ENCODE measurements at places on chromosomes 6 and 20.

GRCh38 chr6:20438462-20439070, 36.9 kb downstream of the E2F3 start:
- H3K36me3 ChIP-seq, result no peaks in the 10 kb centered on the region
- no peak overlapping the region for H3K27ac ChIP-seq
- DNase-seq, result no peak

GRCh38 chr6:140382355-140382754, 1007.9 kb upstream of the CITED2 start:
- DNase-seq, result no peak
- no peak overlapping the region for H3K4me3 ChIP-seq
- H3K27ac ChIP-seq, result no peak overlapping the region
- H3K36me3 ChIP-seq, result no peaks in the 10 kb centered on the region

- no peaks in the 10 kb centered on the region for H3K27me3 ChIP-seq
- DNase-seq, result no peak
These were observed 11.1 kb upstream of the IL17F start for GRCh38 chr6:52255434-52255833.

DNA sequence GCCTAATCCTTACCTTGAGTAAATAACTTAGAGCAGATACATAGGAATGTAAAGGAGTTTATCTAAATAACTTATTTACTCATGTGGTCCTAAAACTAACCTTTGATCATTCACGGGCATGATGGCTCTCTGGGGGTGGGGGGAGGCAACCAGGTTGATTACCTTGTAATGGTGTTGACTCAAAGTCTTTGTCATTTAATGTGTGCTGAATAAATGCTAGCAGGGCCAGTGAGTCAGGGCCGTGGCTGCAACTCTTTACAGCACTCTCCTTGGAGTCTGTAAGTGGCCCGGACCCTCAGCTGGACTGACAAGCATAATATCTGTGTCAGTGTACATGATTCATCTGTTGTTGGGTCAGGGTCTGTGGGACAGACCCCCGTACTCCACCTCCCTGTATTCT, 203.0 kb downstream of the EPM2A start:
- H3K4me1 ChIP-seq, result no peaks in the 10 kb centered on the region
- no peaks in the 10 kb centered on the region for H3K27me3 ChIP-seq
- no peak overlapping the region for H3K4me3 ChIP-seq
- no peak for DNase-seq
- no peaks in the 10 kb centered on the region for H3K36me3 ChIP-seq
- H3K27ac ChIP-seq, result no peak overlapping the region

GRCh38 chr6:46137387-46137786, 7.6 kb downstream of the ENPP4 start:
- H3K27me3 ChIP-seq, result no peaks in the 10 kb centered on the region
- no peak overlapping the region for H3K27ac ChIP-seq
- no peak for DNase-seq
- H3K4me1 ChIP-seq, result no peaks in the 10 kb centered on the region
- no peak overlapping the region for H3K4me3 ChIP-seq

DNA sequence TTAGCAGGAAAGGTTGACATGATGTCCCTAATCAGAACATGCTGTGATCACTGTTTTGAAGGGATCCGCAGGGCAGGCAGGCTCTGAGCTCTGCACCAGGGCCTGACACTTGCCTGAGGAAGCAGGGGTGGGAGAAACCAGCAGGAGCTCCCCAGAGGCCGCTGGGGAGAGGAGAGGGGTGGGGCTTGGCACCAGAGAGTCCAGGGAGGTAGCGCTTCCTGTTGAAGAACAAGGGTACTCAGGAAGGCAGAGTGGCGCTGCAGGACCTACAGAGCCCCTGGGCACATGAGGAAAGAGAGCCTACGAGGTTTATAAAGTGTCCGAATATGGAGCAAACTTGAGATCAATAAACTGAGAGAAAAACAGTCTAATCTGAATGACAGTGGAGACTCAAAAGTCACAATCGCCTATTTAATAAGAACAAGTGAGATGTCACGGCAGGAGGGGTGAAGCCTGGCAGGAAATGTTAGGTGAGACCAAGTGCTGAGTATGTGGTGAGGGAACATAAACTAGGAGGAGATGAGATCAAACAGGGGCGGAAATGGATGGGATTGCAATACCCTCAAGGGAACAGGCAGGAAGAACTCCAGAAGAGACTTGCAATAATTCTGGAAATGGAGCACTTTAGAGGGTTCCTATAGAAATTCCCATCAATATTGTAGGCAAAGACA, 5.8 kb upstream of the TBXT start:
- H3K27ac ChIP-seq, result no peak overlapping the region
- no peaks in the 10 kb centered on the region for H3K36me3 ChIP-seq
- no peak overlapping the region for H3K4me3 ChIP-seq
- H3K4me1 ChIP-seq, result no peaks in the 10 kb centered on the region
- H3K27me3 ChIP-seq, result no peaks in the 10 kb centered on the region

DNA sequence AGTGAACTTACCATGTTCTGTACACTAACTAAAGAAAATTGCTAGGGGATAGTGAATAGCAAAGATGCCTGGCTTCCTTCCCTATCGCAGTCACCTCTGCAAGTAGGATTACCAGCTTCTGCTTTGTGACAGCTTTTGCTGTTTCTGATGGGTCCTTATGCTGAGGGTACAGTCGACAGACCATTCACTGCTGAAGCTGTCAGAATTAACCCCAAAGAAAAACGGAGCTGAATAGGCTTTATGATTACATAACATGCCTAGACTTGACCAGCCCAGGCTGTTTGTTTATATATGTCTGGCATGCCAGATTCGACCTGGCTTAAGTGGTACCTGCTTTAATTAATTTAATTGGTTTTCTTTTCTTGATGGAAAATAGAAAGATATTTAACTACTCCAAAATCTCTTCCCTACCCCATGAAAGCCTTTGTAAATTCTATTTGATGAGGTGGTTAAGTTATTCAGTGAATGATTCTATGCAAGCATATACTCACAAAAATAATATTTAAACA, 21.7 kb upstream of the PRELID3B start:
- no peaks in the 10 kb centered on the region for H3K27me3 ChIP-seq
- no peak overlapping the region for H3K4me3 ChIP-seq
- H3K4me1 ChIP-seq, result no peaks in the 10 kb centered on the region
- no peak overlapping the region for H3K27ac ChIP-seq
- H3K36me3 ChIP-seq, result no peaks in the 10 kb centered on the region
- no peak for DNase-seq

- no peaks in the 10 kb centered on the region for H3K36me3 ChIP-seq
- DNase-seq, result no peak
- no peak overlapping the region for H3K4me3 ChIP-seq
These were observed 141.2 kb upstream of the RAB32 start for GRCh38 chr6:146402476-146402875.

GRCh38 chr6:47202644-47203205, 107.0 kb downstream of the TNFRSF21 start:
- no peaks in the 10 kb centered on the region for H3K27me3 ChIP-seq
- H3K4me3 ChIP-seq, result no peak overlapping the region
- no peaks in the 10 kb centered on the region for H3K36me3 ChIP-seq
- H3K4me1 ChIP-seq, result no peaks in the 10 kb centered on the region

DNA sequence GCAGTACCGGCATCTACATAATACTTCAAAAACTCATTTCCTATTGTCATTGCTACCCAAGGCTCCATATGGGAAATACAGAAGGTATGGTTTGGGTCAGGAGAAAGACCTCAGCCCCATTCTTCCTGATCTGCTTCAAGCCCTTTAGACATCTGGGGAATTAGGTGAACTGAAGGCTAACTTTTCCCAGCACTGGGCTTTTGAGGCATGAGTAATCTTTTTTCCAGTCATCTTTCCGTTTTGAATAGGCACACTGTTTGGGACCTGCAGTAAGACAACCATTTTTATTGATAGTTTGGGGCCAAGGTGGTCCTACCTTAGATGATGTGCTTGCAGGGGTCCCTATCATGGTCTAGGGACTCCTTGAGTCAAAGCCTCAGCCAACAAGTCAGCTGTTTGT, 198.4 kb downstream of the HAO1 start:
- H3K27me3 ChIP-seq, result no peaks in the 10 kb centered on the region
- no peak for DNase-seq
- H3K36me3 ChIP-seq, result no peaks in the 10 kb centered on the region

- H3K4me3 ChIP-seq, result no peak overlapping the region
- H3K27me3 ChIP-seq, result no peaks in the 10 kb centered on the region
- no peaks in the 10 kb centered on the region for H3K36me3 ChIP-seq
- H3K27ac ChIP-seq, result no peak overlapping the region
- H3K4me1 ChIP-seq, result peaks cover 3% of the 10 kb centered on the region
These were observed 12.5 kb downstream of the SESN1 start for GRCh38 chr6:109082188-109082577.

DNA sequence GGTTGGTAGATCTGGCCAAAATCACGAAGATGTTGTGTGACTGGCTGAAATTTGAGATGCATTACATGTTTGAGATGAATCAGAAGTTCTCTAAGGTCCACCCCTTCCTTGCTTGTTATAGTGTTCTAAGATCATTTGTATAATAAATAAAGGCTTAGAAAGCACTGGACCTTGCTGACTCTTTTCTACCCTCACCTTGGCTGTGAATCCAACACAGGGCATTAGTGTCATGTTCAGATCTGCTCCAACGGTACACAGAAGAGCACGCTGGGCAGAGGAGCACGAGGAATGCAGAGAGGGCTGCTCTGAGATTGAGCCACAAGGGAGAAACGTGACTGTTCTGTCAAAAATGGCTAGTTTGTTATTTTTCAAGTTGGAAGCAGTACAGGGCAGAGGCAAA, 169.5 kb upstream of the HDAC2 start:
- no peak for DNase-seq
- no peaks in the 10 kb centered on the region for H3K27me3 ChIP-seq
- no peaks in the 10 kb centered on the region for H3K36me3 ChIP-seq
- H3K4me3 ChIP-seq, result no peak overlapping the region

- H3K27me3 ChIP-seq, result no peaks in the 10 kb centered on the region
- peak overlapping the region; percentile 92 for H3K4me3 ChIP-seq
- H3K4me1 ChIP-seq, result no peaks in the 10 kb centered on the region
These were observed 1.3 kb upstream of the SIRPA start for GRCh38 chr20:1893721-1894470.

- H3K27ac ChIP-seq, result no peak overlapping the region
- peaks cover 2% of the 10 kb centered on the region for H3K36me3 ChIP-seq
- H3K4me1 ChIP-seq, result peaks cover 8% of the 10 kb centered on the region
These were observed 127.8 kb downstream of the LRRC1 start for GRCh38 chr6:53922539-53922981.

DNA sequence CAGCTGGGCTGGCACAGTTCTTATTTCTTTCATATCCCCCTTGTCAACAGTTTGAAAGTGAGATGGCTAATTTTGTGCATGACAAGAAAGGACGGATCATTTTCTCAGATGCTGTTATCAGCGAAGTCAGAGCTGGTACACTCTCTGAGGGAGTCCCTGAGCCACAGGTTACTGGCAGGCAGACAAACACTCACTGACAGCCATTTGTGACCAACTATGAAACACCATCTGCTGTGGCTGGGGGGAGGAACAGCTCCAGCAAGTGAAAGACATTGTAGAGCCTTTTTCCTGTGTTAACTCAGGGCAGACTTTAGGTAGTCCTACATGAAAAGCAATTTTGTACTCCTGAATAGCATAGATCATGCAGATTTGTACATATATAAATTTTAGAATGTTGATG, 22.2 kb downstream of the OLIG3 start:
- H3K27ac ChIP-seq, result no peak overlapping the region
- peaks cover 5% of the 10 kb centered on the region for H3K27me3 ChIP-seq
- no peaks in the 10 kb centered on the region for H3K4me1 ChIP-seq
- H3K4me3 ChIP-seq, result no peak overlapping the region
- no peaks in the 10 kb centered on the region for H3K36me3 ChIP-seq
- DNase-seq, result no peak

- H3K36me3 ChIP-seq, result no peaks in the 10 kb centered on the region
- H3K27ac ChIP-seq, result no peak overlapping the region
- DNase-seq, result no peak
These were observed 24.3 kb upstream of the IER3 start for GRCh38 chr6:30768634-30769087.

- peak overlapping the region; percentile 75 for H3K4me3 ChIP-seq
- no peak overlapping the region for H3K27ac ChIP-seq
- DNase-seq, result peak; percentile 51
- no peaks in the 10 kb centered on the region for H3K27me3 ChIP-seq
- no peaks in the 10 kb centered on the region for H3K36me3 ChIP-seq
- H3K4me1 ChIP-seq, result no peaks in the 10 kb centered on the region
These were observed 1.6 kb upstream of the MDGA1 start for GRCh38 chr6:37699138-37699766.

GRCh38 chr6:143528164-143528811, 16.8 kb upstream of the FUCA2 start:
- H3K4me1 ChIP-seq, result no peaks in the 10 kb centered on the region
- H3K36me3 ChIP-seq, result no peaks in the 10 kb centered on the region
- DNase-seq, result no peak
- H3K27ac ChIP-seq, result no peak overlapping the region
- H3K4me3 ChIP-seq, result no peak overlapping the region
- H3K27me3 ChIP-seq, result no peaks in the 10 kb centered on the region

DNA sequence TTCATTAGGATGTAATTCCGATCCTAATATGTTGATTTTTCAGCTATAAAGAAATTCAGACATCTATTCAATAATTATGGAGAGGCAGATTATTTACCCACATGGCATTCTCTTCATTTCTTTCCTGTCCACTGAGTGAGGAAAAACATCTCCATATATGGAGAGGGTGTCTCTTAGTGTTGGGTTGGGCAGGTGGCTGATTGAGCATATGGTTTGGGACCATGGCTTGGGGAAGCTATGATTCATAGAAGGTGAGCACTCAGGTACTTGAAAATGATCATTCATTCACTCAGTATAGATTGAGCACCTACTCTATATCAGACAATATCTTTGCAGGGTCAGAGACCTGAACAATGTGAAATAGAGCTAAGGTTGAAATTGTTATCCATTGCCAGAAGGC, 41.3 kb upstream of the IL20RA start:
- H3K4me3 ChIP-seq, result no peak overlapping the region
- no peaks in the 10 kb centered on the region for H3K4me1 ChIP-seq
- no peaks in the 10 kb centered on the region for H3K27me3 ChIP-seq
- no peak for DNase-seq

- DNase-seq, result no peak
- no peak overlapping the region for H3K4me3 ChIP-seq
- H3K27me3 ChIP-seq, result no peaks in the 10 kb centered on the region
- no peak overlapping the region for H3K27ac ChIP-seq
These were observed 3.1 kb upstream of the TPBG start for GRCh38 chr6:82360552-82360951.

Data from aorta (tissue), 5 donors.